HCT116 (cell line): ENCODE measurements at places on chromosomes 12 and 14. TPM values are rescaled to one million over a fixed set of nuclear protein-coding genes. Genes with fewer than 3 reads are reported as not detected.

Gene CEP290
- 13.6 TPM for total RNA-seq

Gene TSPAN9
- 13.2 TPM for total RNA-seq

Gene CFAP73
- 0.34 TPM for total RNA-seq

Gene C12orf54
- total RNA-seq, result not detected

Gene ACSS3
- total RNA-seq, result 0.30 TPM

Gene NOP9
- total RNA-seq, result 39.4 TPM

Gene RPGRIP1
- not detected for total RNA-seq

Gene LTBR
- 128 TPM for total RNA-seq

Gene MDM1
- total RNA-seq, result 10.0 TPM

Gene C1QL4
- 8.1 TPM for total RNA-seq

Gene TUBA1A
- total RNA-seq, result 24.1 TPM

Gene ATL1
- total RNA-seq, result 1.4 TPM

Gene ZFHX2
- total RNA-seq, result 3.6 TPM

Gene GLIPR1L1
- total RNA-seq, result not detected

Gene CLEC1B
- total RNA-seq, result not detected

Gene PRMT5
- 186 TPM for total RNA-seq

Gene SRRM4
- 0.02 TPM for total RNA-seq

Gene FGF23
- not detected for total RNA-seq

Gene PAX9
- total RNA-seq, result 5.2 TPM

Gene GALNT8
- not detected for total RNA-seq

Gene FAM90A1
- total RNA-seq, result 0.64 TPM

Gene GPRC5D
- total RNA-seq, result not detected

Gene GNB3
- 8.7 TPM for total RNA-seq

Gene DACT1
- total RNA-seq, result 1.6 TPM

Gene TRIM9
- 4.6 TPM for total RNA-seq

Gene SDR9C7
- not detected for total RNA-seq

Gene PAPLN
- total RNA-seq, result 9.6 TPM

Gene AQP6
- not detected for total RNA-seq

Gene ACADS
- total RNA-seq, result 21.4 TPM

Gene ADIPOR2
- 69.9 TPM for total RNA-seq

Gene SYT10
- not detected for total RNA-seq

Gene CCDC85C
- total RNA-seq, result 42.3 TPM

Gene TMEM233
- not detected for total RNA-seq

Gene PRICKLE1
- 1.3 TPM for total RNA-seq

Gene INHBE
- total RNA-seq, result 0.89 TPM

Gene HOXC13
- 3.8 TPM for total RNA-seq

Gene SYCP3
- not detected for total RNA-seq

Gene PRH1
- total RNA-seq, result 5.9 TPM

Gene MYH6
- not detected for total RNA-seq

Gene SERPINA3
- total RNA-seq, result 4.3 TPM

Gene ADCY6
- 24.9 TPM for total RNA-seq

Gene KHNYN
- total RNA-seq, result 50.1 TPM

Gene NRDE2
- 20.1 TPM for total RNA-seq

Gene FITM1
- 0.81 TPM for total RNA-seq

Gene REP15
- 0.86 TPM for total RNA-seq

Gene PDZRN4
- total RNA-seq, result not detected

Gene PSME2
- 160 TPM for total RNA-seq

Gene MAPKAPK5
- 57.9 TPM for total RNA-seq

Gene NCKAP5L
- 12.1 TPM for total RNA-seq

Gene LRTM2
- 0.07 TPM for total RNA-seq

Gene CLEC7A
- total RNA-seq, result not detected

Gene HOXC6
- 3.1 TPM for total RNA-seq

Gene KIF21A
- total RNA-seq, result 29.1 TPM

Gene TAS2R10
- 0.81 TPM for total RNA-seq

Gene KRT78
- not detected for total RNA-seq

Gene LRP6
- 28.1 TPM for total RNA-seq

Gene FOXG1
- total RNA-seq, result not detected

Gene CISTR
- total RNA-seq, result not detected
